ENCODE measurements at places on chromosomes 2 and 18.
A peak's percentile ranks its signal among the peaks of the same experiment; 100 is the strongest.

DNA sequence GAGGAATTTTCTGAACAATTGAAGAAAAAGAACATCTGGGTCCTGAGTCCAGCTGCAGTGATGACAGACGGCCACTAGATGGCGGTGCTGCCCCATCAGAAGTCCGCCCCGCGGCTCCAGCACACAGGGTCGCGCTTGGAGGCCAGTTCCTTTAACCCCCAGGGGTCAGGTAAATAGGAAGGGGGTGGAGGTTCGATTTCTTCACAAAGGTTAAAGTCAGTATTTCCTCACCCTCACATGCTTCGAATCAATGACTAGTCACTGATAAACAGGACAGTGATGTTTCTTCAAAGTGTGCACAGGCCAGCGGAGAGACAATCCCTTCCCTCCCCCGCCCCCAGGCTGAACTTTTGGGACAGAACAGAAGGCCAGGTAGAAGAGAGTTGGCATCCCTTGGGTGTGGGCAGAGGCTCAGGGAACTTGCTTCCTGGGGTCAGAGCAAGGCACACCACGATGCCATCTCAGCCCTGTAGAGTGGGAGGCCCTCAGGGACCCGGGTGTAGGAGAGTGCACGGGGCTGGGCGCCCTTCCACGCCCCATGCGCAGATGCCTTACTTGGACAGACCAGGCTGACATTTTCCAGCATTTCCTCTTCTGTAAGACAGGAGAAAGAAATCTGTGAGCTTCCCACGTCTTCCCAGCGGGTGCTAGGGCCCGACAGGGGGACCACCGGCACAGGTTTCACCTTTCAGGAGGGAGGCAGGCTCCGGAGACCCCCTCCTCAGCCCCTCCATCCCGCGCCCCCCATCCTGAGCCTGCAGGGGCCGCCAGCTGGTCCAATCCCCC is 722 bp downstream of the APOB start:
- peak; percentile 46 for DNase-seq

DNA sequence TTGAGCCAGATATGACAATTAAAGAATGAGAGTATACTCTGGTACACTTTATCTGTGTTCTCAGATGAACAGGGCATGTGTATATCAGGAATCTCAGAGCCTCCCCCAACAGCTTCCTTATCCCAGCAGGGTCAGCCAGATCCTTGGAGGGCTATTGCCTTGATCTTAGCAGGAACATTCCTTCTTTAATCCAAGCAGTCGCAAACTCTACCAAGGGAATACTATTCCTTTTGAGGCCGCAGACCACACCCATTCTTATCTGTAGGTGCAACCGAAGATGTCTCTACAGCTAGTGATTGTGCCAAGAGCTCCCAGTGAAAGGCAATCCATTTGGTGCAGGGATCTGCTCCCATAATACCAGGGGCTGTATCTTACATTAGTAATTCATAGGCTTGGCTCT is 118.3 kb upstream of the DOK6 start:
- DNase-seq = no peak

GRCh38 chr2:232085826-232086425 is 124.4 kb downstream of the DIS3L2 start:
- no peak for DNase-seq

DNA sequence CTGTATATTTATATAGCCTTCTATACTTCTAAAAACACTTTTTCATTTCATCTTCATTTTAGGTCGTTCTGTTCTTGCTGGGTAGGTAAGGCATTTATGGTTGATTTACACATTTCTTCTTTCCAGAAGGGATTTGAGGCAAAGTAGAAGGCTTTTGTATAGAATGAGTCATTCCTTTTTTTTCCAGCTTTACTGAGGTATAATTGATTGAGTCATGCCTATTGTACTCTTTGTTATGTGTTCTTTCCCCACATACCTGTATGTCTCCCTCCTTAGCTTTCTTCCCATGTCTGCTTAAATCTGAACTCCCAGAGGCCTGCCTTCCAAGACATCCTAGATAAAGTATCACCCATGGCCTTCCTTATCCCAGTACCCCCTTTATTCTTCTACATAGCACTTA is 4.8 kb upstream of the CDC42EP3 start:
- no peak for DNase-seq

GRCh38 chr2:184611361-184612085 is 13.2 kb downstream of the ZNF804A start:
- DNase-seq = peak; percentile 73

DNA sequence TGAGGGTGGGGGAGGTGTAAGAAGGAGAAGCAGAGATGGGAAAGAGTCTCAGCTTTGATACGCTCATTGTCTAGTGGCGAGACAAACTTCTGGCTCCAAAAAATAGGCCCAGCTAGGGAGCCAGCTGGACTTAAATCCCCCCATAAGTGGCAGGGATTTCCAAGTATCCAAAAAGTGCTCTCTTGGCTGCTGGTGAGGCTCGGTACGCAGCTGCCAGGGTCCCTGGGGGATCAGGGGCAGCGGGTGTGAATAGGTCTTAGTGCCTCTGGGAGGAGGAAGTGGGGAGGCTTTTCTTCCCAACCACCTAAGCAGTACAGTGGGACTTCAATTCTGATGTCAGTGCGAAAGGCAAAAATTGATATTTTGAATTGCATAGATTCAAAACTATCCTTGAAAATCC is 73.5 kb downstream of the ALK start:
- DNase-seq = no peak

DNA sequence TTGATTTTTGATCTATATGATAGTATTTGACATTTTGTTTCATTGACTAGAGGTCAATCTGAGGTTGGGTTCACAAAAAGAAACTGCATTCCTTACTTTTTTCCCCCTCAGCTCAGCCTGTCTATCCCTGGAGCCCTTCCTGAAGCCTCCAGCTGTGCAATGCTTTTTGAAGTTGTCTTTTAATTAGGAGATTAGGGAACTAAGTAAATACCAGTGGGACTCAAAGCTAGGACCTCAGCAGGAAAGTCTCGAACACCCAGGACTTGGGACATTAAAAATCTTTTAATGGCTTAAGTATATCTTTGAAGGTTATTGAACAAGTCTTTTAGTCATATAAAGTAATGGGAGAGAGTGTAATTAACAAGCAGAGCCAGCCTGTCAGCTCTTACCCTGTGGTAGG is 220.2 kb downstream of the PDE11A start:
- DNase-seq = no peak

DNA sequence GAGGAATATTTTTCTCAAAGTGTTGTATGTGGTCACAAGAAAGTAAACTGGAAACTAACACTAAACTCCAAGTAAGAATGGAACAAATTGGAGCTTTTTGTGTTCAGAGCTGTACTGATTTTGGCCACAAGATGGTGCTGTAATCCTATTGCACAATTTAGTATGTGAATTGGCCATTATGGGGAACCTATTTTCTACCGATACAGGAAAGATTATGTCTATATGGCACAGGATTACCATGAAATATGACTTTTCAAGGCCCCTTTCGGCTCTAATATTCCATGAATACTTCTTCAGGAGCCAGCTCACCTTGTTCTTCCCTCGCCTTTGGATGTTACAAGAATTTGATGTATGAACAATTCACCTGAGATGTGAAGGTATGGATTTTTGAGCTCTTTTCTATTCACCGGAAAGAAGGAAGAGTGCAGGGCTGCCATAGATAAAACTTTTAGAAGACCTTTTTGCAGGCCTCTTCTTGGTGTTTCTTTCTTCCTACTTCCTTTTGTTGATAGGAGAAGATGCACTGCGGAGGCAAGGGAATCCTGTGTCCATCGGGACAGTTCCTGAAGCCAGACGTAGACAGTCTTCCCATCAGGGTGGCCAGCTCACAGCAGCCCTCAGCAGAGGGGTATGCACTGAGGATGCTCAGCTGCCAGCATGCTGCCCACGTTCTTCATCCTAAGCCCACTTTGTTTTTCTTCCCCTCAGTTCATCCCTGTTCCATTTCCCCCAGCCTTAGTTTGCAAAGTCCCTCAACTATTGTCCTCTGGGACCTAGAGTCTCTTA is 13.3 kb downstream of the MRPL44 start:
- peak; percentile 50 for DNase-seq

- DNase-seq = no peak
Measured at GRCh38 chr2:45373534-45373933, 237.5 kb downstream of the SRBD1 start.

- peak; percentile 83 for DNase-seq
Measured at GRCh38 chr2:191566344-191566743, 111.6 kb upstream of the NABP1 start.

DNA sequence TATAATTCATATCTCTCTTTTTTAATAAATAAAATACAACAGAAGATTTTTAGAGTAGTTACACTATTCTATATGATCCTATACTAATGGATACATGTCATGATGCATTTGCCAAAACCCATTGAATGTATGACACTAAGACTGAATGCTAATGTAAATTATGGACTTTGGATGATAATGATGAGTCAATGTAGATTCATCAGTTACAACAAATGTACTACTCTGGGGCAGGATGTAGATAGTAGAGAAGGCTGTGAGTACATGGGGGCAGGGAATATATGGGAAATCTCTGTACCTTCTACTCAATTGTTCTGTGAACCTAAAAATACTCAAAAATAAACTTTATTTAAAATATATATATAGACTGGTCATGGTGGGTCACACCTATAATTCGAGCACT is 45.6 kb upstream of the NEDD4L start:
- DNase-seq = no peak

DNA sequence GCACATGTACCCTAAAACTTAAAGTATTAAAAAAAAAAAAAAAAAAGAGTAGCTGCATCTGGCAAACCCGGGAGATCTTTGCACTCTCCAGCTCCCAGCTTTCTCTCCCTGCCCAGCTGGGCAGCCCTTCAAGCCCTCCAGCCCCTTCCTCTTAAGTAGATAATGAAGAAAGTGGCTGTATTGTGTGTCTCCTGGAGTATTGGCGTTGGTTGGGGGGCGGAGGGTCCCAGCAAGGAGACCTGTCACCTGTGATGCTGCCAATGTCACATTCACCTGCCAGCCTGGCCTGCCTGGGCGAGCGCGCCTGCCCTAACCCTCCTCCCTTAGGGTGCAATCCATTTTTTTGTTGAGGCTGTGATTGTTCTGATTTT is 2.0 kb downstream of the C2orf72 start:
- DNase-seq = no peak

DNA sequence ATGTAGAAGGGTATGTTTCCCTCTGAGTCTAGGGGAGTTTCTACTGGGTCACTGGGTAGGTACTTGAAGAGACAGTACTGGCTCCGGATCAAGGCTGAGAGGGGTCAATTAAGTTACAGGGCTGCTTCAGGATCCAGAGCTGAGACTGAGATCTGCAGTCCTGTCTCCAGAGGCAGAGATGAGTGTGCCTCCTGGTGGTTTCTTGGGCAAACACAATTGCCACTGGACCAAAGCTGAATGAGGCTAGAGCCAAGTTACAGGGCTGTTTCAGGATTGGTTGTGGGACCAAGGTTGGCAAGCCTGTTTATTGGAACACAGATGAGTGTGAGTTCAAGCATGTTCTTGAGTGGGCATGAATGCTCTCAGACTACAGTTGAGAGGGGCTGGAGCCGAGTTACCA is 157.9 kb downstream of the ADCYAP1 start:
- DNase-seq = no peak

- DNase-seq = no peak
Measured at GRCh38 chr2:38765149-38765548, 12.9 kb upstream of the GEMIN6 start.

GRCh38 chr18:34039611-34040010 is 185.1 kb downstream of the NOL4 start:
- no peak for DNase-seq

DNA sequence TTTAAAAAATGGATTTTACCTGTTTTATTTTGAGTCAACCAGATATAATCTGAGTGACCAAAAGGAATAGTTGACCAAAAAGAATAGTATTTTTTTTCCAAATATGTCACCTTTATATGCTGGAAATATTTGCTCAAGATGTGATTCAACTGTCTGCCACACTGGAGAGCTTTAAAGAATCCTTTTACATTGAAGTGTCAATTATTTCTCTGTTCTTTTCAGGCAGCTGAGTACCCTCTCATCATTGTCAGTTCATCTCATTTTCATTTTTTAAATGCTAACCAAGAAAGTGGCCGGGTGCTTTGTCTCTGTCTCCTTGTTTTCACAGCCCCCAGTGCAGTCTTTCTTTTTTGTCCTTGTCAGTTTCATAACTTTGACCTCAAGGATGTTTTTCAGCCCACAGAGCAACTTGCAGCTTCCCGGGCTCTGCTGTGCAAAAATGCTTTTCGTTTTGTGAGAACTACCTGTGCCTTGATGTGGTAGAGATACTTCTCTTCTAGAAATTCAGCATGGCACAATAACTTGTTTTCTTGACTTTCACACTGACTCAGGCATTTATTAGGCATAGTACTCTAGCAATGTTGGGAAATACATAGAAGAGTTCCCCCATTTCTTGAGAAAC is 23.4 kb upstream of the CERS6 start:
- DNase-seq = no peak

- DNase-seq = no peak
Measured at GRCh38 chr2:41958251-41958650, 89.6 kb upstream of the PKDCC start.

DNA sequence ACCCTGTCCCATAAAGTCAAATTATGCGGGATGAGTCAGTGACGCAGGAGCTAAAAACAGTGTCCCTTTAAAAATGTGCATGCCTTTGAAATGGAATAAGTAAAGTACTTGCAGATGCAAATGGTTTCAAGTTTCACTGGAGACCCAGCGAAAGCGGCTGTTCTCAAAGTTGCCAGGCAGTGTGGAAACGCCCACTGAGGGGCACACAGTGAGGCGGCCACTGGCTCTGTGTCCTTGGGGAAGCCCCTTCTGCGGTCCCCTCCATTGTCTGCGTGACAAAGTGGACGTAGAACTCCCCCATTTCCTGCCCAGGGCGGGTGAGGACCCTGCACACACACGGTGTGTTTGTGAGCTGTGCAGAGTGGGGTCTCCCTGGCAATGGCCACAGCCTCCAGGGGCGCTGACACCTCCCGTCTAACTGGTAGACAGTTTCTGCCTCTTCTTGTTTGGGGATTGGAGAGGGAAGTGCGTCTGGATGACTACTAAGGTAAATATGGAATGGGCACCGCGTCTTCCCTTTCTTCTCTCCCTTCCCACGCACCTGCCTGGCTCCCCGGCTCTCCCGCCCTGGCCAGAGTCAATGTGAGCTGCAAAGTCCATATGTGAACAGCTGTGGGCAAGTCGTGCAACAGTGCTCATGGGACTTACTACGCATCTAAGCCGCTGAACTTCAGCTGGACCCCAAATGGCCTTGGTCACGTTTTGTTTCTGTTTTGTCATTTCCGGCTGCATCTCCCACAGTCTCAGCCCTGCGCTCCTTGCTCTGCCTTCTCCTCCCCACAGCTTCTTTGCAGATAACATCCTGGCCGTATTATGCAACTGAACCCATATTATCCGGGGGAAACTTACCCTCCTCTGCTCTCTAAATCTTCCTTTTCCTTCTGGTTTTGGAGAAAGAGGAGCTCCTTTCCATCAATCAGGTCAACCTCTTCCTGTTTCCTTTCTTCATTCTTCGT is 33.7 kb upstream of the ZNF516 start:
- DNase-seq = peak; percentile 50

- DNase-seq = no peak
Measured at GRCh38 chr2:128625421-128625820, 306.8 kb upstream of the HS6ST1 start.

GRCh38 chr18:2302628-2303516 is 268.4 kb downstream of the METTL4 start:
- no peak for DNase-seq
